A673 (cell line): ENCODE measurements at places on chromosomes 3 and 15.

- no peak for DNase-seq
- peaks cover 21% of the 10 kb centered on the region for H3K4me1 ChIP-seq
- H3K36me3 ChIP-seq: no peaks in the 10 kb centered on the region
- no peaks in the 10 kb centered on the region for H3K27me3 ChIP-seq
- H3K4me3 ChIP-seq: no peak overlapping the region
- no peak overlapping the region for H3K27ac ChIP-seq
Observed at GRCh38 chr15:62128916-62129315, 36.2 kb downstream of the C2CD4B start.

DNA sequence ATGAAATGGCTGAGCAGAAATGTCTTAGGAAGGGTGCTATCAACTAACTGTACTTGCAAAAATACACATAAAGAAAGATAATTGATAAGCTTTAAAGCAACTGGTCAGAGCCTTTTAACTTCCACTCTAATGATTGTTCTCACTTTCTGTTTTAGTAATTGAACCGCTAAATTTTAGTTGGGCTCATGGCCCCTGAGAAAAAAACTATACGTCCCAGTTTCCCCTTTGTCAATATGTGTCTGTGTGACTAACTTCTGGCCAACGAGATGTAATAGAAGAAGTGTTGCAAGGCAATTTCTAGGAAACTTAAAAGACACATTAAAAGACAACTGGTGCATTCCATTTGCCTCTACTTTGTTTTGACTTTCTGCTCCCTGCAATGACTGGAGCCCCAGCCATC lies 223.9 kb downstream of the NR1D2 start:
- H3K4me1 ChIP-seq: no peaks in the 10 kb centered on the region
- H3K36me3 ChIP-seq: no peaks in the 10 kb centered on the region
- H3K4me3 ChIP-seq: no peak overlapping the region

- no peak overlapping the region for H3K4me3 ChIP-seq
- no peaks in the 10 kb centered on the region for H3K4me1 ChIP-seq
- no peaks in the 10 kb centered on the region for H3K36me3 ChIP-seq
- H3K27ac ChIP-seq: no peak overlapping the region
Observed at GRCh38 chr3:58642846-58643245, 23.7 kb downstream of the FAM3D start.

- H3K27me3 ChIP-seq: no peaks in the 10 kb centered on the region
- no peak for DNase-seq
- peak overlapping the region; percentile 37 for H3K27ac ChIP-seq
- H3K4me3 ChIP-seq: no peak overlapping the region
- no peaks in the 10 kb centered on the region for H3K36me3 ChIP-seq
- peaks cover 72% of the 10 kb centered on the region for H3K4me1 ChIP-seq
Observed at GRCh38 chr3:14434126-14434497, 31.7 kb downstream of the SLC6A6 start.

GRCh38 chr3:188453431-188454384 lies 299.8 kb downstream of the LPP start:
- no peaks in the 10 kb centered on the region for H3K36me3 ChIP-seq
- DNase-seq: no peak
- no peak overlapping the region for H3K4me3 ChIP-seq
- no peaks in the 10 kb centered on the region for H3K27me3 ChIP-seq

DNA sequence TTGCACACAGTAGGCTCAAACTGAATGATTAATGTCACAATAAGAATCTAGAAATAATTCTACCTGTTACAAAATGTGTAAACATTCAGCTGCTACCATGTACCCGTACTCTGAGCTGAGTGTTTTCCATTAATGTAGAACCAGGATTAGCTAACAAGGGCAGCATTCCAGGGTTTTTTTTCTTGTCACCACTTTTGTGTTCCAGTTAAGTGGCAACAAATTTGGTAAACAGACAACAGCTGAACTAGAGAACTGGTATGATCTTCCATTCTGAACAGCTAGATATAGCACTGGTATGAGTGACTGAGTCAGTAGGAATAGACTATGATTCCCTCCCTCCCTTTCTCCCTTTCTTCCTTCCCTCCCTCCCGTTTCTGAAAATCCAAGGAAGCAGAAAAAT lies 229.4 kb downstream of the CD47 start:
- peaks cover 22% of the 10 kb centered on the region for H3K27me3 ChIP-seq
- H3K27ac ChIP-seq: no peak overlapping the region
- H3K36me3 ChIP-seq: no peaks in the 10 kb centered on the region
- no peak overlapping the region for H3K4me3 ChIP-seq
- H3K4me1 ChIP-seq: no peaks in the 10 kb centered on the region
- no peak for DNase-seq

- H3K27me3 ChIP-seq: no peaks in the 10 kb centered on the region
- no peak overlapping the region for H3K4me3 ChIP-seq
- H3K36me3 ChIP-seq: no peaks in the 10 kb centered on the region
- DNase-seq: no peak
- H3K27ac ChIP-seq: no peak overlapping the region
Observed at GRCh38 chr3:71389911-71390573, 193.5 kb downstream of the FOXP1 start.

- H3K4me3 ChIP-seq: no peak overlapping the region
- no peak for DNase-seq
- no peaks in the 10 kb centered on the region for H3K4me1 ChIP-seq
- H3K27me3 ChIP-seq: no peaks in the 10 kb centered on the region
- no peak overlapping the region for H3K27ac ChIP-seq
Observed at GRCh38 chr3:186598794-186599141, 14.1 kb upstream of the AHSG start.

- DNase-seq: peak; percentile 86
- no peaks in the 10 kb centered on the region for H3K4me1 ChIP-seq
- peaks cover 5% of the 10 kb centered on the region for H3K27me3 ChIP-seq
- no peak overlapping the region for H3K27ac ChIP-seq
- H3K36me3 ChIP-seq: no peaks in the 10 kb centered on the region
Observed at GRCh38 chr15:84142888-84143337, 92.7 kb upstream of the GOLGA6L4 start.

DNA sequence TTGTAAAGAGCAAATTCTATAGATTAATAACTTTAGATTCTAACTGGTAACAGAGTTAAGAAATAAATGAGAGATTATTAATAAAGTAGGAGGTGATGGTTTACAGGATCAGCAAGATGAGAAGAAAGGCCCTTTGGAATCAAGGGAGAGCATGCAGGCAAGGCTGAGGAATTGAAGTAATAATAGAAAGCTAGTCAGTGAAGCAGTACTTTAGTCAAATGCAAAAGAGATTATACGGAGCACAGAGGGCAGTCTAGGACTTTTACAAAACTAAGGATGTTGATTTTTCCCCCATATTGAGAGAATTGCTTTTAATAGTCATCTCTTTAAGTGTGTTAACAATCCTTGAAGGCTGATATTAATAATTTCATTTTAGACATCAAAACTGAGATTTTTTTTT lies 146.4 kb downstream of the ROBO2 start:
- peak; percentile 4 for DNase-seq
- no peak overlapping the region for H3K4me3 ChIP-seq
- peaks cover 15% of the 10 kb centered on the region for H3K4me1 ChIP-seq
- no peaks in the 10 kb centered on the region for H3K36me3 ChIP-seq
- peak overlapping the region; percentile 12 for H3K27ac ChIP-seq
- H3K27me3 ChIP-seq: no peaks in the 10 kb centered on the region

DNA sequence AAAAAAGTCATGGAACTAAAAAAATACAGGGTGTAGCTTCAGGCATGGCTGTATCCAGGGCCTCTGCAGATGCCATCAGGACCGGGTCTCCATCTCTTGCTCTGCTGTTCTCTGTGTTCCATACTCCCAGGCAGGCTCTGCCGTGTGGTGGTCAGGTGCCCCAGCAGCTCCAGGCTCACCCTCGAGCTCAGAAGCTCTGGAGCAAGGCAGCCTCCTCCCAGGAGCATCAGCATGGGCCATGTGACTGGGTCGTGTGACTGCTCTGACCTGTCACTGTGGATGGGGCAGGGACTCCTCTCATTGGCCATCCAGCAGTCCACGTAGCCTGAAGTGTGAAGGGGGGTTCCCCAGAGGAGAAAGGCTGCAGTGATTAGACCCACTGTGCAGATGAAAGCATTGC lies 8.5 kb downstream of the FBLN2 start:
- no peak overlapping the region for H3K27ac ChIP-seq
- no peaks in the 10 kb centered on the region for H3K36me3 ChIP-seq
- DNase-seq: no peak
- H3K4me1 ChIP-seq: no peaks in the 10 kb centered on the region

- DNase-seq: no peak
- no peaks in the 10 kb centered on the region for H3K4me1 ChIP-seq
- no peaks in the 10 kb centered on the region for H3K27me3 ChIP-seq
- H3K4me3 ChIP-seq: no peak overlapping the region
- H3K36me3 ChIP-seq: no peaks in the 10 kb centered on the region
- H3K27ac ChIP-seq: no peak overlapping the region
Observed at GRCh38 chr3:14927308-14927707, 20.1 kb upstream of the NR2C2 start.

GRCh38 chr3:45608885-45609284 lies 14.3 kb downstream of the LIMD1 start:
- no peak overlapping the region for H3K27ac ChIP-seq
- no peaks in the 10 kb centered on the region for H3K36me3 ChIP-seq
- no peak overlapping the region for H3K4me3 ChIP-seq
- H3K4me1 ChIP-seq: no peaks in the 10 kb centered on the region
- DNase-seq: no peak

- no peaks in the 10 kb centered on the region for H3K4me1 ChIP-seq
- H3K36me3 ChIP-seq: no peaks in the 10 kb centered on the region
- no peak overlapping the region for H3K4me3 ChIP-seq
- no peak for DNase-seq
Observed at GRCh38 chr3:107416886-107417285, 39.6 kb downstream of the CCDC54 start.

GRCh38 chr15:47661661-47662180 lies 55.6 kb upstream of the SEMA6D start:
- H3K36me3 ChIP-seq: no peaks in the 10 kb centered on the region
- no peak for DNase-seq
- H3K4me3 ChIP-seq: no peak overlapping the region
- no peak overlapping the region for H3K27ac ChIP-seq
- H3K27me3 ChIP-seq: no peaks in the 10 kb centered on the region
- peaks cover 29% of the 10 kb centered on the region for H3K4me1 ChIP-seq

DNA sequence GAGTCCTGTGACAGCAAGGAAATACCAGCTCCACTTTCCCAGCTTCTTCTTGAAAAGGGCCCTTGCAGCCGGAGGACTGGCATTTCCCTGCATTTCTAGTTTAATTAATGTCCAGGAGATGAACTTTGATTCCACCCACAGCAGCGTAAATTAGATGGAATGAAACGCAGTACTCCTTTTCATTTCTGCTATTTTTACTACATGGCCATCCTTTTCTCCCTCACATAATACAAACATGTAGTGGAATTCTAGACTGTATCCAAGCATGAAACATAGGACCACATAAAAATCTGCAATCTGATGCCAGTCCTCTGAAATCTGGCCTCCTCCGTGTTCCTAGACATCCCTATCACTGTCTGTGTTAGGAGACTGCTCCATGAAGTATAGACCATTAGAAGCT lies 403.2 kb downstream of the NR2F2 start:
- no peaks in the 10 kb centered on the region for H3K36me3 ChIP-seq
- no peaks in the 10 kb centered on the region for H3K27me3 ChIP-seq
- no peak overlapping the region for H3K27ac ChIP-seq
- no peaks in the 10 kb centered on the region for H3K4me1 ChIP-seq

GRCh38 chr3:123090728-123091531 lies 24.1 kb downstream of the PDIA5 start:
- no peak overlapping the region for H3K4me3 ChIP-seq
- peaks cover 11% of the 10 kb centered on the region for H3K36me3 ChIP-seq
- no peaks in the 10 kb centered on the region for H3K27me3 ChIP-seq
- no peak overlapping the region for H3K27ac ChIP-seq
- peak; percentile 17 for DNase-seq

GRCh38 chr15:73403171-73403570 lies 34.4 kb upstream of the HCN4 start:
- H3K27ac ChIP-seq: no peak overlapping the region
- H3K4me3 ChIP-seq: no peak overlapping the region
- no peaks in the 10 kb centered on the region for H3K36me3 ChIP-seq
- H3K27me3 ChIP-seq: peaks cover 3% of the 10 kb centered on the region
- no peaks in the 10 kb centered on the region for H3K4me1 ChIP-seq
- DNase-seq: no peak

GRCh38 chr3:120218981-120219380 lies 66.0 kb downstream of the GPR156 start:
- no peaks in the 10 kb centered on the region for H3K27me3 ChIP-seq
- H3K4me1 ChIP-seq: peaks cover 14% of the 10 kb centered on the region
- no peak overlapping the region for H3K4me3 ChIP-seq
- DNase-seq: no peak

DNA sequence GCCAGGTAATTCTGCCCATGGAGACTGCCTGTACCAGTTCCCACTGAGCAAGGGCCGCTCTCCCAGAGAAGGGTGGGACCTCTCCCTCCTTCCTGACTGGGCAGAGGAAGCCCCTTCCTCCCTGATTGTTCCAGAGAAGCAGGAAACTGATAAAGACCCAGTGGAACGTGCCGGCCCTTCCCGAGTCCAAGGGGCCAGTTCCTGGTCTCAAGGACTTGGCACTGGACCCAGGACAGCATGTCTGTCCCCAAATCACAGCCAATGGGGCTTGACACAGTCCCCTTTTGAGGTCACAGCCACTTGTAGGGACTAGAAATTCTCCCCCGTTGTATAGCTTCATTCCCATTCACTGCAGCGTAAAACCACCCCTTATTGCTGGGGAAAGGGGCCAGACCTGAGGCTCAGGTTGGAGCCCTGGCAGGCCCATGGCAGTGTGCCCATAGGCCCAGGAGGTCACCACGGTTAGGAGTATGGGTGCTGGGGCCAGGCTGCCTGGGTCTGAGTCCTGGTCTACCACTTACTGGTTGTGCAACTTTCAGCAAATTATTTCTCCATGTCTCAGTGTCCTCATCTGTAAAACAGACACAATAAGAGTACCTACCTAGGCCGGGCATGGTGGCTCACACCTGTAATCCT lies 18.1 kb downstream of the CSRNP1 start:
- H3K4me3 ChIP-seq: no peak overlapping the region
- no peaks in the 10 kb centered on the region for H3K27me3 ChIP-seq
- H3K27ac ChIP-seq: no peak overlapping the region
- DNase-seq: no peak
- H3K36me3 ChIP-seq: no peaks in the 10 kb centered on the region

GRCh38 chr3:33578325-33579177 lies 138.3 kb upstream of the UBP1 start:
- H3K36me3 ChIP-seq: no peaks in the 10 kb centered on the region
- no peak overlapping the region for H3K4me3 ChIP-seq
- no peaks in the 10 kb centered on the region for H3K27me3 ChIP-seq
- no peak overlapping the region for H3K27ac ChIP-seq
- peaks cover 9% of the 10 kb centered on the region for H3K4me1 ChIP-seq

- no peak overlapping the region for H3K27ac ChIP-seq
- H3K27me3 ChIP-seq: no peaks in the 10 kb centered on the region
- no peak for DNase-seq
- H3K36me3 ChIP-seq: no peaks in the 10 kb centered on the region
Observed at GRCh38 chr3:65734382-65734781, 304.3 kb downstream of the MAGI1 start.

GRCh38 chr3:149282322-149282721 lies 51.1 kb downstream of the TM4SF18 start:
- DNase-seq: no peak
- no peaks in the 10 kb centered on the region for H3K4me1 ChIP-seq
- H3K27ac ChIP-seq: no peak overlapping the region
- no peaks in the 10 kb centered on the region for H3K27me3 ChIP-seq
